Glomerular endothelial cell (primary cell): ENCODE measurements at places on chromosomes 16 and 17. TPM values are rescaled to one million over a fixed set of nuclear protein-coding genes. Genes with fewer than 3 reads are reported as not detected.

SLC4A1 gene
- total RNA-seq: not detected in 2 replicates

MYO1C gene
- total RNA-seq: 173 and 196 TPM in 2 replicates

SYNGR3 gene
- 5.6 and 9.6 TPM in 2 replicates for total RNA-seq

TMEM220 gene
- total RNA-seq: 1.6 and 9.4 TPM in 2 replicates

- DNase-seq: no peak
Measured at GRCh38 chr16:55494994-55495421, 13.9 kb upstream of the LPCAT2 start.

DNA sequence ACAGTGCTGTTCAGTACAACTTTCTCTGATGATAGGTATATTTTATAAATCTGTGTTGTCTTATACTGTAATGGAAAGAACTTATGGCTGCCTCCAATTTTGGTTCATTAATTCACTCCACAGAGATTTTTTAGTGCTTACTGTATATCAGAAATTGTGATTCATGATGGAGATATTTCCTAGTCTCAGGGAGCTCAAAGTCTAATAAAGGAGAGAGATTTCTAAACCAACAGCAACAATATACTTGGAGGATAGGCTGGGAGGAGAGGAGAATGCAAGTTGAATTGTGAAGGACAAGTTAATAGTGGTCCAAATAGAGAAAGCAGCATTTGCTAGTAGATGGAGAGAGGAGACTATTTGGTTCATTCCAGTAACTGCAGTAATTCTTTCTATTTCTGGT lies 63.5 kb downstream of the TANC2 start:
- DNase-seq: no peak

- no peak for DNase-seq
Measured at GRCh38 chr17:67558740-67559380, 158.9 kb upstream of the NOL11 start.

DNA sequence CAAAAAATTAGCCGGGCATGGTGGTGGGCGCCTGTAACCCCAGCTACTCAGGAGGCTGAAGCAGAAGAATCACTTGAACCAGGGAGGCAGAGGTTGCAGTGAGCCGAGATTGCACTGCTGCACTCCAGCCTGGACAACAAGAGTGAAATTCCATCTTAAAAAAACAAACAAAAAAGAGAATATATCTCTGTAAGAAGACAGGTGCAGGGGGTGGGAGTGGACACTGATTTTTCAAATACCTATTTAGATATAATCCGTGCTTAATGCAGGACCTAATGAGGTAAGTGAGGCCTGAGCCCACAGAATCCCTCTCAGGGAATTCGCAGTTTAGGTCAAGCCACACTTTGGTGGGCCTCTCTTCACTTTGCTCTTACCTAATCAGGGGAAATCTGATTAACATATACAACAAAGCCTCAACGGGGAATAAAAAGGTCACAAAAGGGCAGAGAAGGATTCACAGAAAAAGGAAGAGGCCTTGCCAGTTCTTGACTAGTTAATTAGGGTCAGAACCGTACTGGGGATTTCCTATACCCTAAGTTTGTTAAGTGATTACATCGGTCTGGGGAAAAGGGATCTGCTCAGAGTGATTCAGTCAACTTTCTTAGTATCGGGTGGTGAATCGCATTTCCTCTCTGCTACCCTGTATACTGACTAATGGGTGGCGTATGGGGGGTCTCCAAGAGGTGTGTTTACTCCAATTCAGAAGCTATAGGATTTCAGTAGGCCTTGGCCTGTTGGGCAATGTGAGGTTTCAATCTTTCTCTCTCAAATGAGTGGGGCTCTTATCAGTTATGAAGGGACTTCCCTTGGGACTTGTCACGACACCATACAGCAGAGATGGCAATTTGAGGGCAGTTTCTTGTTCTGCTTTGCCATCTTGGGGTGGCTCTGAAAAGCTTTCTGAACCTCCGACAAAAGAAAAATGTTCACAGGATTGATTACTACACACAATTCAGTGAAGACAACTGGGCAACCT lies 1.9 kb upstream of the NFAT5 start:
- DNase-seq: no peak

GRCh38 chr17:74123350-74123749 lies 80.1 kb upstream of the RPL38 start:
- DNase-seq: no peak

DNA sequence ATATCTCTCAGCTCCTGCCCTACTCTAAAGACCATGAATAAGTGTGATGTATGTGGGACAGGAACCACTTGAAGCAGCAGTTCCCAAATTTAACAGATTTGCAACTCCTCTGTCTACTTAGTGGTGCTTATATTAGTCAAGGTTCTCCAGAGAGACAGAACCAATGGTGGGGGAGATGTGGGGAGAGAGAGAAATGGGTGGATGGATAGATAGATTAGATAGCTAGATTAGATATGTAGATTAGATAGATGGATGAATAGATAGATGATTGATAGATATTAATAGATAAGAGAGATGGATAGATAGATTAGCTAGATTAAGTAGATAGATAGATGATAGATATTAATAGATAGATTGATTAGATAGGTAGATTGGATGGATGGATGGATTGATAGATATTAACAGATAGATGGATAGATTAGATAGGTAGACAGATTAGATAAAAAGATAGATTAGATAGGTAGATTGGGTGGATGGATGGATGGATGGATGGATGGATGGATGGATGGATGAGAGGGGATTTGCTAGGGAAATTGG lies 154.0 kb upstream of the NOL11 start:
- DNase-seq: no peak

DNA sequence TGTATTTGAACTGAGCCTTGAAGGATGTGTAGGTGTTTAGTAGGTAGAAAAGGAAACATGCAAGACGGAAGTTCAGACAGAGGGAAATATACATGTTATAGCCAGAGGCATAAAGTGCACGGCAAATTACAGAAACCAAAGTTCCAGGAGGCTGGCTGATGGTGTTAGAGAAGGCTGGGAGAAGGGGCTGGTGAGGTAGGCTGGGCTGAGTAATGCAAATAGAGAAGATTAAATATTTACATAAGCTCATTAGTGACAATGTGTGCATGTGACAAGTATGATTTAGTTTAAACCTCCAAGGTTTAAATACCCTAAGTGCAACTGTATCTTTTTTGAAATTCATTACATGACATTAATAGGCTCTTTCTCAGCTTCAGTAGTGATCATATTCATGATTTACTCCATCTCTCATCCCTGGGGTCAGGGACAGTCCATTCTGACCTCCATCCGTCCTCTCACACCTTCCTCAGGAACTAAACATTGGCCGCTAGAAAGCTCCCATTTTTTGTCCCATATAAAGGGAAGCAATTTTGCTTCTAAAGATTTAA lies 399.8 kb upstream of the SALL1 start:
- DNase-seq: no peak
